A549 treated with AZD2906 at 1 μM for 4 hours (cell line): ENCODE measurements at places on chromosomes 16 and 17. TPM values are rescaled to one million over a fixed set of nuclear protein-coding genes. Genes with fewer than 3 reads are reported as not detected.

IFI35 gene
- total RNA-seq = 17.3 to 20.9 TPM (median 19.0 TPM) in 5 replicates

C16orf92 gene
- total RNA-seq = not detected in 5 replicates

GDPD1 gene
- 0.37 to 0.77 TPM (median 0.48 TPM) in 5 replicates for total RNA-seq

RPS6KB1 gene
- 36.7 to 54.1 TPM (median 44.6 TPM) in 5 replicates for total RNA-seq

CCL1 gene
- total RNA-seq = not detected in 5 replicates

PLLP gene
- 1.4 to 1.7 TPM (median 1.6 TPM) in 5 replicates for total RNA-seq

NPIPA3 gene
- total RNA-seq = 0.37 to 2.0 TPM (median 1.1 TPM) in 5 replicates

TMEM235 gene
- not detected in 5 replicates for total RNA-seq

KDM6B gene
- total RNA-seq = 11.9 to 15.7 TPM (median 13.1 TPM) in 5 replicates

TK2 gene
- 17.7 to 21.1 TPM (median 18.7 TPM) in 5 replicates for total RNA-seq

TMEM98 gene
- 43.1 to 48.7 TPM (median 48.4 TPM) in 5 replicates for total RNA-seq

STX4 gene
- total RNA-seq = 49.2 to 67.7 TPM (median 62.8 TPM) in 5 replicates

TBC1D3C gene
- not detected in 5 replicates for total RNA-seq

GINS2 gene
- total RNA-seq = 28.5 to 31.5 TPM (median 30.1 TPM) in 5 replicates

TMEM170A gene
- 13.8 to 15.5 TPM (median 14.5 TPM) in 5 replicates for total RNA-seq

CHD9 gene
- 13.2 to 19.0 TPM (median 14.7 TPM) in 5 replicates for total RNA-seq

PPP1R27 gene
- 0.08 to 0.35 TPM (median 0.18 TPM) in 5 replicates for total RNA-seq
